ENCODE measurements at places on chromosomes 3 and 15.
A peak's percentile ranks its signal among the peaks of the same experiment; 100 is the strongest.

- peak; percentile 5 for DNase-seq
Observed at GRCh38 chr3:72187131-72187530, 402.2 kb upstream of the PROK2 start.

- DNase-seq, result no peak
Observed at GRCh38 chr15:37102305-37103162, 2.2 kb upstream of the MEIS2 start.

- DNase-seq, result no peak
Observed at GRCh38 chr3:10479311-10479710, 26.1 kb downstream of the ATP2B2 start.

DNA sequence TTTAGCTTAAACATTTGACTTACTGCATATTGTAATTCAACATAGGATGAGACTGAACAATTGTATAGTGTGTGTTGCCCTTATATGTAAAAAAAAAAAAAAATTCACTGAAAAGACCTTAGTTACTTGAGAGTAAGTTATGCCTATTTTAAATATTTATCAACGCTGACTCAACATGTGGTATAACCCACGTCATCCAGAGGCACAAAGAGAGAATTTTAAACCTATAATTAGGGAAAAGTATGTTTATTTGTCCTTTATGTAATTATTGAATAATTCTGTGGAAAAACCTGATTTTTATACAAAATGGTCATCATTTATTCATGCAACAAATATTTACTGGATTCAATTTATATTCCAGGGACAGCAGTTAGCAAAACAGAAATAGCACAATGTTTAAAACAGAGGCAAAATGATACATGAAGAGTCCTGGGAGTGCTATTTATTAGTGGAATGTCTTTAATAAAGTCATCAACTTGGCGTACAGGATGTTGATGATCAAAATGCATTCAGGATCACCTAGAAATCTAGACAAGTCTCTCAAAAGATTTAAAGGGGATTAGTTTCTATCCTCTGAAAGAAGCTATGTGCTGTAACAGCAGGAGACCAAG lies 223.7 kb downstream of the PCCB start:
- DNase-seq, result no peak

GRCh38 chr3:29398787-29399186 lies 117.9 kb downstream of the RBMS3 start:
- no peak for DNase-seq

- peak; percentile 40 for DNase-seq
Observed at GRCh38 chr15:70436428-70436827, 326.9 kb downstream of the UACA start.

GRCh38 chr3:27200721-27201489 lies 168.3 kb downstream of the NEK10 start:
- no peak for DNase-seq

GRCh38 chr15:72117486-72118016 lies 399 bp downstream of the MYO9A start:
- DNase-seq, result peak; percentile 82

DNA sequence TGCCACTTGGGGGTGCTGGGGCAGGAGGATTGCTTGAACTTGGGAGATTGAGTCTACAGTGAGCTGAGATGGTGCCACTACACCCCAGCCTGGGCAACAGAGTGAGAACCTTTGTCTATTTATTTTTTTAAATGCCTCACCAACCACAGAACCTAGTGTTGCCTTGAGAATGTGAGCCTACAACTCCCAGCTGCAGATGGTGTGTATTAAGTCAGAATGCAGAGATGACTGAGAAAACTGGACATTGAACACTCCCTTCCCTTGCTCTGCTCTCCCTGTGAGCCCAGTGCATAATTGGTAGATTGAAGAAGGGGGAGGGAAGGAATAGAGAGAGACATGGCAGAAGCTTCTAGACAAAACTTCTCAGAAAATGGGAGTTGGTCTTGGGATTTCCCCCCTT lies 53.5 kb downstream of the CCDC33 start:
- DNase-seq, result no peak

DNA sequence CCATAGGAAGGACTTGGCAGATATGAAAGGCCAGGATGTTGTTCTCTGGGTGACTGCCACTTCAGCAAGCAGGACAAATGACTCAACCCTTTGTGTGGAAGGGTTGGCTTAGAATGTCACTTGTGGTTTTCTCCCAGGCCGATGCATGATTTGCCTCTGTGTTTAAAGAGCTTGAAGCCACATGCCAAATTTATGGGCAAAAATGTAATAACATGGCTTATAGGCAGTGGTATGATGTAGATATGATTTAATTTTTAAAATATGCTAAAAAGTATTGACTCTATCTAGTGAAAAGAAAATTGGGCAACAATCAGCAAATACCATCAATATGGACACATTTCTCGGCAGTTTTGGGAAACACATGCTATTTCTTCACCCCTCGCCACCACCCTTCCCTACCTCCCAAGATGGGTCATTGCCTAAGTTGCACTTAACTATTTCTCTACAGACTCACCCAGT lies 114.6 kb downstream of the CYP19A1 start:
- DNase-seq, result no peak

- no peak for DNase-seq
Observed at GRCh38 chr3:151315846-151316245, 774 bp downstream of the GPR87 start.

DNA sequence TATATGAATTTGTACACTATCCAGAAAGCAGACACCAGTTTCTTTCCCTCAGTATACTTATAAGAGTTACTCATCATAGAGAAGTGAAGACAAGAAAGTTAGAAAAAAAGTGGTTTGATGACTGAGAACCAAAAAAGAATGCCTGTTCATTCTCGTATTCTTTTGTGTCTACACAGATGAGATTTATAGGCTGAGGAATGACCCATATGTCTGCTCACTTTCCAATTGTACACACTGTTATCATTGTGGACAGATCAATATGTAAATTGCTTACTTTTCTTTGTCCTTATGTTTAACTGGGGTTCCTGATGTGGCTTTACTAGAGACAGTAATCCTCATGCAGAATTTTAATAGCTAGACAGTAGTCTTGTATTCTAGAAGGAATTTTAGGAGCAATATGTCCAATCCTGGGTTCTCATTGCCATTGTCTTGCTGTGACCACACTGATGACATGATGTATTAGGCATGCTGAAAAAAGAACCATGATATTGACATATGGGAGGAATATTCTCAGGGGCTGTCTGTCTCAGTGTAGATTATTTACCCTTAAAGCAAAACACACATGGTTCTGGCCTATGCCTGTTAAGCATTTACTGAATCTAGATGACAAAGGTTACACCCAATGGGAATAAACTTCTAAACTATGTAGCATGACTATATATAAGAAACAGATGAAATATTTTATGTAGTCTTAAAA lies 669.7 kb downstream of the ROBO1 start:
- no peak for DNase-seq

All from activated T-cell treated with anti-CD3 and anti-CD28 coated beads, Interleukin-2, amount 50 U/mL, for 72 hours (primary cell).